ENCODE measurements at places on chromosomes 7 and 10.

- DNase-seq, result no peak
Observed at GRCh38 chr10:6470894-6471618, 109.0 kb downstream of the PRKCQ start.

GRCh38 chr10:6490614-6491013 is 89.5 kb downstream of the PRKCQ start:
- DNase-seq, result no peak

- DNase-seq, result no peak
Observed at GRCh38 chr7:22269963-22270362, 87.0 kb downstream of the RAPGEF5 start.

DNA sequence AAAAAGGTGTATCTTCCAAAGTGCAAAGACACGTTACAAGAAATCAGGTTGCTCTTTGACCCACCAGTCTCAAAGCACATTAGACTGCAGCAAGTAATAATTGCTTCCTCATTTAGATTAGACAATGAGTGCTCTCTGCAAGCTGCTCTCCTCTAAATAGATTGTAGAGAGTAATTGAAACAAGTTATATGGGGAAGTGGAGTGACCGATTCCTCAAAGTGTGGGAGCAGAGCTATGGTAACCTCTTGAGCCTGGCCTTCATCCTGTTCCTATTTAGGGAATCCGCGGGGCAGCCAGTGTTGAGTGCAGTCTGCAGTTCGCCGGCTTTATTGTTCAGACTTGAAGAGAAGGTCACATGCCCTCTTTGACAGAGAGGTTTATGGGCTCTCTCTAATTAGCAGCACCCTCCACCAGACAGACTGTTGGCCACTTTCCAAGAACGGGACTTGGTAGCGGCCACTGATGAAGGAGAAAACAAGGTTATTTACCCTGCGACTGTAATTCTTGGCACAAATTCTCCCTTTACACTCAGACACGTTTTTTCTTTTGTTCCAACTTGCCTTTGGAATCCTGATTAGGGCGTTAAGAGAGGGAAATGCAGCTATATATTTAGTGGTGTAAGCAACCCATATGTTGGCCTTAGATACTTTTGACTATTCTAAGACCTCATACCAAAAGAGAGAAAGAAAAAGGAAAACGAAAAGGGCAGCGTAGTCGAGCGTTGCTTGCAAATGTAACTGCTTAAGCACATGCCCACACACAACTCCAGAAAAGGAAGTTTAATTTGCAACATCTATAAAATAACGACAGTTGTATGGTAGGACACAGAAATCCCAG is 107.5 kb downstream of the REEP3 start:
- DNase-seq, result no peak

DNA sequence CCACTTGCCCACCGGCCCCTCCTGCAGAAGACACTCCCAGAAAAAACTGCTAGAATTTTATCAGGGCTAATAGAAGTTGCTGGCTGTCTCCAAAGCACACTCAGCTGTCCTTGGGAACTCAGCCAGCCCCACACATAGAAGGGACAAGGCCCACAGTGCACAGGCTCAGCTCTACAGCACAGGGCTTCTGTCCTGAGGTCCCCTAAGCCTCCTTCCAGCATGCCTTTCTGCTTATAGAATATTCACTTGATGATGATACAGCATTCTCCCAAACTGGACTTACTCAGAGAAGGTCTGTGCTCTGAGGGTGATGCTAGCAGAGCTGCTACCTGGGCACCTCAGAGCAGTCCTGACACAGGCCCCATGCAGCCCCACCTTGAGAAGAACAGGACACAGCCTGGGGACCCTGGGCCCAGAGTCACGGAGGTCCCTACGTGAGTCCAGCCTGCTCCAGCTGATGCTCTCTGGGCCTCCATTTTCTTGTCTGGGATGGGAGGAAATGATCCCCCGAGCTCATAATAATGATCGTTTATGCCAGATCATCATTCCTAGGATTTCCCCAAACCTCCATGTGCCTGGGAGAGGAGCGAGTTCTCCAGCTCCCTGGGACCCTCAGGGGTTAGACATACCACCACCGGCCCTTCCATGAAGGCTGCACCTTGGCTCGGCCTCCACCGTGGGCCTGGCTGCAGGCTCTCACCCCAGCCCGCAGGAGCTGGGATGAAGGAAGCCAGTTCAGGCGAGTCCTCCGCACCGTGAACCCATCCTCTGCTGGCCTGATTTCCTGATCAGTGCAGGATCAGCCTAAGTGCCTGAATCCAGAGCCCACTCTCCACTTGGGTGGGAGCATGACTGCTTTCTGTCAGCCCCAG is 145.6 kb downstream of the ZNF248 start:
- DNase-seq, result no peak

- DNase-seq, result no peak
Observed at GRCh38 chr10:1247598-1248261, 191.5 kb downstream of the WDR37 start.

- no peak for DNase-seq
Observed at GRCh38 chr7:130486954-130487436, 4.9 kb upstream of the MEST start.

DNA sequence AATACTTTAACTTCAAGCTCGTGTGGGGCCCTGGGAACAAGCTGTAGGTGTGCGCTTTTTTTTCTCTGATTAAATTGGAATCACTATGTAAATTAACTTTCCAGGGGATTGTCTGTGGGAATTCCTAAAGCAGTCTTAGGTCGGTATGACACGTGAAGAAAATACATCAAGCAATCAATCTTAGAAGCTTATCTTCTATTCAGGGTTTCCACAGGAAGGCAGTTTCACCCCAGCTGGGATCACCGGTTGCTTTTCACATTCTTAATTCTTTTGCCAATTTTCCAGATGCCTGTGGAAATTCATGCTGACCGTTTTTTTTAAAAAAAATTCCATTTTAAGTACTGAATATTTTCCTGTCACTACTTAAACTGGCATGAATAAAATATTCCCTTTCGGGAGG is 41.9 kb downstream of the CAMK1D start:
- DNase-seq, result no peak

- no peak for DNase-seq
Observed at GRCh38 chr7:64873517-64873916, 29.6 kb upstream of the ZNF273 start.

- DNase-seq, result no peak
Observed at GRCh38 chr7:46611508-46611907, 690.4 kb upstream of the IGFBP3 start.
